ENCODE measurements at places on chromosomes 11 and 22.

DNA sequence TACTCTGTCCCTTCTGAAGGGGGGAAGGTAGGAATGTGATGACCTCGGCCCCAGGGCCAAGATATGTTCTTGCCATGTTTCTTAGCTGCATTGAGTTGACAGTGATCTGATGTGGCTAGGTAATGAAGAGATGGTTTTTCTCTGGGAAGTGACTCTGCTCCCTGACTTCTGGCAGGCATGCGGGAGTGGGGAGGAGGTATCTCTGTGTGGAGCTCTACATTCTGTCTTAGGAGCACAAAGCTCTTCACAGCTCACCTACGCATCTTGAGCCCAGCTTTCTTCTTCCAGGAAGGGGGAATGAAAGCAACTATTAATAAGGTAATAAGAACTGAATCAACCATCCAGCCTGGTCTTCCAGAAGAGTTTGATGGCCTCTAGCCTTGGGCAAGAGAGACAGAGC lies 241.0 kb downstream of the ST3GAL4 start:
- DNase-seq = no peak

GRCh38 chr11:76208438-76209374 lies 2.4 kb upstream of the WNT11 start:
- peak; percentile 85 for DNase-seq

- no peak for DNase-seq
Measured at GRCh38 chr22:45717789-45718188, 46.2 kb downstream of the ATXN10 start.

- no peak for DNase-seq
Measured at GRCh38 chr11:134579724-134580609, 167.9 kb upstream of the B3GAT1 start.

DNA sequence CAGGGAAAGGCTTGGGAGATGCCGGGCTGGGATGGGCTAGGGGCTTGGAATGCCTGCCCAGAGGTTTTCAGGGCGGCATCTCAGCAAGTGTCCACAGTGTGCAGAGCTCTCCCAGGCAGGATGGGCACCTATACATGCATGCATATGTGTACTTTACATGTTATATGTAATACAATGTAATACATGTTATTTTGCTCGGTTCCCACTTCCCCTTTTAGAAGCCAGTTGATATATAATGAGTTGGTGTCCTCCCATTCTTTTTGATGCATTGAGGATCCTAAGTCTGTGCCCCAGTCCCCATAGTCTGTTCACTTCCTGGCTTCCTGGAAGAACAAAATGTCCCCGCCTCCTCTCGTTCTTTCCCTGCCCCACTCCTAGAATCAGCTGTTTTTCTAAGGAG lies 20.1 kb upstream of the EIF3D start:
- no peak for DNase-seq

DNA sequence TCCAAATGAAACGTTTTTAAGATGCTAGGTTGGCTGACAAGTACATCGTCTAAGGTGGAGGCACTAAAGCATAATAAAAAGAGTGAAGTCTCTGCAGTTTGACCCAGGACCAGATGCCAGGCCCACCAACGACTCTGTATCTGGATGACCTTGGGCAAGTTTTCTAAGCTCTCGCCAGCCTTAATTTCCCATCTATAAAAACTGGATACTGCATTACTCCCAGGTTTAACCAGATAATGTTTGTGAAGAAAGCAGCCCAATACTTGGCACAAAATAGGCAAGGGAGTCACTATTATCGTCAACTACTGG lies 49.0 kb downstream of the FAM83F start:
- DNase-seq = no peak

GRCh38 chr11:64264371-64264852 lies 13.1 kb downstream of the PLCB3 start:
- no peak for DNase-seq

DNA sequence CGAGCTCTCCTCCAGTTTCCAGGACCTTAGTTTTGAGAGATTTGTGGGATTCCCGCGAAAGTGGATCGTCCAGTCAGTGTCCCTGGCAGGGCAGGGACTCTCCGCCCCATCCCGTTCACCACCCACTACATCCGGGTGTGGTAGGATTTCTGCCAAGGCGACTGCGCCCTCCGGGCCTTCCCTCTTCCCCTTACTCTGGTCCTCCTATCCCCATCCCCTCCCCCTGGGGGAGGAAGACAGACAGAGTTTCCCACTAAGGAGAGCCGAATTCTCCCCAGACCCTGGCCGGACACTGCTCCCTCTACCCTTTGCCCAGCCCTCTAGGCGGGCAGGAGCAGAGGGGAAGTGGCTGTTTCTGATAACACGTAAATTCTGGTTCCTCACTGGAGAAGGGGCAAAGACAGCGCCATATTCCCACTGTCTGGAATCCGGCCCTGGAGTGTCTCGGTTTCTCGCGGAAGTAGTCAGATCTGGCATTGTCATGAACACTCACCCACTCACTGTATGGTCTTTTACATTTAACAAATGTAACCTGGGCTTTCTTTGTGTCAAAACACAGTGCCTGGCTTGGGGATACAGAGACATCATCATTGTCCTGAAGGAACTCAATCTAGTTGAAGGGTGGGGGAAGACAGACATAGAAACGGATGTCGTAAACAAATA lies 1.1 kb upstream of the NECTIN1 start:
- peak; percentile 67 for DNase-seq

DNA sequence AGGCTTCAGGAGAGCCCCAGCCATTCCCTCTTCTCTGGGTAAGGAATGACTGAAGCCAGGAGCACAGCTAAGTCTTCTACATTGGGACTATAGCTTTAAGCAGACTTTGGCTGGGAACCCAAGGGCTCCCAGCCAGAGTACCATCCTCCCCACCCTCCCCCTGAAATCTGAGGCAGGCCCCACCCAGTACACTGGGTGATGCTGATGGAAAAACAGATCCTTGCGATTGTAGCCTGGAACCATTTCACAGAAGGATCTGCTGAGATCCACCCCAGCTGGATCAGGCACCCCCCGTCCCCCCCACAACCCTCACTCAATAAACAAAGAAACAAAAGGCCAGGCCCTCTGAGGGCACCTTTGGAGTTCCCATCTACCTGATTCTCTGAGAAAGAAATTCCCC lies 39.8 kb downstream of the IL18BP start:
- no peak for DNase-seq

DNA sequence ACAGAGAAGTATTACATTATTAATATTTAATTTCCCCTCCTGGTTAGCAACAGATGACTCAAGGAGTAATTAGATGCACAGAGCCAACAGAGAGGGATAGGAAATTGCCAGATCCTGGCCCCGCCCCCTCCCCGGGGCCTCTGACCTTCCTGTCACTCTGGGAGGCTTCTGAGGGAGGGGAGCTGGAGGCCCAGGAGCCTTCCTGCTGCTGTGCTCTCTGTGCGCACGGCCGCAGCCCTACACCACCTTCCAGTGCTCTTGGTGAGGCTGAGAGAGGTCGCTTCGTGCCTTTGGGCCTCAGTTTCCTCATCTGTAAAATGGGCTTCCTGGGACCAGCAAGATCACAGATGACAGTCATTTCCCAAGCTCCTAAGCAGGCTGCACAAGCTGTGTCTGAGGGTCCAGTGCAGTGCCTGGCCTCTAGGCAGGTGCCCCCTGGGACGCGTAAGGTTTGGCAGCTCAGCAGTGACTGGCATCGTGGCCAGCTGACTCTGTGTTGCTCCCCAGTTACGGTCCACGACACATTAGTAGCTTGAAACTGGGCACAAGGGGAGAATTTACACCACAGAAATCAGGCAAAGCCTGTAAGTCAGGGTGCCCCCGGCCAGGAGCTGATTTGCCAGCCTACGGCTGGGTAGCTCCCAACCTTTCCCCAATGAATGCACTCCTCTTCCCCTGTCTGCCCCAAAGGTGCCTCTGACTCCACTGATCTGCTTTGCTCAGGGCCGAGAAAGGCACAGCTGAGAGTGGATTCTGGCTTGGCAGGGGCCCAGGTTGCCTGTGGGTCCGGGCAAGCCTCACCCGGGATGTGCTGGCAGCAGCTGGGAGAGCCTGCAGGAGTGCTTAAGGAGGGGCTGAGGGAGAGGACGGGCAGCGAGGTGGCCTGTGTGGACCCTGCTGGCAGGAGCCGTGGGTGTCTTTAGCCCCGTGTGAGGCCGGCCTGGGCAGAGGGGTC lies 2.3 kb downstream of the ADORA2A start:
- DNase-seq = peak; percentile 60

GRCh38 chr11:3104051-3104714 lies 47.0 kb upstream of the CARS1 start:
- peak; percentile 18 for DNase-seq

DNA sequence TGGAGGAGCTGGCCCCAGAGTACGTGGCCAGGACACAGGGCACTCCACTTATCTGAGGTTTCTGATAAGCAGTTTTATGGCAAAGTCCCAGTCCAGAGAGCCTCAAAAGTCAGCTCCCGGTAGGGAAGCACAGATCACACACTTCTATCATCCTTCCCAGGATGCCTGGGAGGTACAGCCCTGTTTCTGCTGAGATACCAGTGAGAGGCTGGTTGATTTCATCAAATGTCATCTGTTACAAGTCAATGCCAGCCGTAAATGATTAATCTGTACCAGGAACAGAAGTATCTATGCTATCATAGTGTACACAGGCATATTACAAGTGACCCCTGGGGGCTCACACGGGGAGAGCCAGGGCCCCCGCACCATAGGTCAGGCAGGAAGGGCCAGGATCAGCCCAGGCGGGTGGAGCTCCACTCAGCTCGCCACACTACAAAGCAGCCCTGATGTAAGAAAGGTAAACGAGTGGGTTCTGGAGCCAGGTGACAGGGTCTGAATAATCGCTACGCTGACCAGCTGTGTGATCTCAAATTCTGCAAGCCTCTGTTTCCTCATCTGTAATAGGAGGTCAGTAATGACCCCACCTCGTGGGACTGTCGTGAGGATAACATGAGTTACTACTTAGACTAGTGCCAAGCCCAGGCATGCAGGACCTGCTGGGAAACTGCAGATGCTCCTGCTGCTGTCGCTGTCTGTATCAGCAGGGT lies 17.6 kb downstream of the PLA2G6 start:
- no peak for DNase-seq

DNA sequence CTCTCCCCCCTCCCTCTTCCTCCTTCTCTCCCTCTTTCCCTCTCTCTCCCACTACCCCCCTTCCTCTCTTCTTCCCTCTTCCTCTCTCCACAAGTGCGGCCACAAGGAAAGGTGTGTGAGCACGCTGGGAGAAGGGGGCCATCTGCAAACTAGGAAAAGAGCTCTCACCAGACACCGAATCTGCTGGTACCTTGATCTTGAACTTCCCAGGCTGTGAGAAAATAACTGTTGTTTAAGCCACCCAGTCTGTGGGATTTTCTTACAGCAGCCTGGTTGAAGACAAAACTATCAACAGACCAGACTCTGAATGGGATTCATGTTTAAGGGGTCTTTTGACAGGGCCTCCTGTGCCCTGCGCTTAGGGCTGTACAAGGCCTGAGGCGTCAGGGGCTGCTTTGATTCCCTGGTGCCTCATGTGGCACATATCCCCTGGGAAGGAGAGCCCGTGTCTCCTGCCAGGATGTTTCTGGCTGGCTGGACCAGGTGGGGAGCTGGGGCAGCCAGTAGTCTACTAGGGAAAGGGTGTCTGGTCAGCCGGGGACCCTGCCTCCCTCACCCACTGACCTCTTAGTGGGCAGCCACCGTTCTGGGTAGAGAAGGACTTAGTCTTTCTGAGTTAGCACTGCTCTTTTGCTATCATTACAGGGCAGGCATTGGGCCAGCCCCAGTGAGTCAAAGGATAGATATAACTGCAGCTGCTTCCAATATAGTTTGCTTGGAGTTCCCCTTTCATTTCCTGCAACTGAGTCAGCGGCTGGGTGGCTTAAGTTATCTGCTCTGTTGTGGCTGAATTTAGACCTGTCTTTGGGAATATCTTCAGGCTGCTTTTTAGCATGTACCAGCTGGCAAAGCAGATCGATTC lies 6.2 kb downstream of the PANX1 start:
- DNase-seq = no peak

DNA sequence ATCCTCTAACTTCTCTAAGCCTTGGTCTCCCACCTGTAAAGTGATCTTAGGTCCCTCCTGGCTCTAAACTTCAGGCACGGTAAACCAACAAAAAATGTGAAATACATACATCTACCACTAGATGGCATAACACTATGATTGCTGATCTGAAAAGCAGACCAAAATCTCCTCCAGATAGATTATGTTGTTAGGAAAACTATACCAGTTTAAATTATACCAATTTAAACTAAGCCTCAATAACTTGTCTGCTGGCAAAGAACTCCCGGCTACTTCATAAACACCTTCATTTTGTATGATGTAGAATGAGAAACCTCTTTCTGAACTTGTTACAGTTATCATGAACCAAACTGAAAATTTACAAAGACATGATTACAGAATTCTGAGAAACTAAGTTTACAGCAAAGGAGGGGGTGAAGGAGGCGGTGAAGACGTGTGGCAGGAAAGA lies 85.9 kb downstream of the SBF2 start:
- DNase-seq = peak; percentile 57

GRCh38 chr11:69884751-69885150 lies 65.5 kb upstream of the FGF3 start:
- DNase-seq = no peak

DNA sequence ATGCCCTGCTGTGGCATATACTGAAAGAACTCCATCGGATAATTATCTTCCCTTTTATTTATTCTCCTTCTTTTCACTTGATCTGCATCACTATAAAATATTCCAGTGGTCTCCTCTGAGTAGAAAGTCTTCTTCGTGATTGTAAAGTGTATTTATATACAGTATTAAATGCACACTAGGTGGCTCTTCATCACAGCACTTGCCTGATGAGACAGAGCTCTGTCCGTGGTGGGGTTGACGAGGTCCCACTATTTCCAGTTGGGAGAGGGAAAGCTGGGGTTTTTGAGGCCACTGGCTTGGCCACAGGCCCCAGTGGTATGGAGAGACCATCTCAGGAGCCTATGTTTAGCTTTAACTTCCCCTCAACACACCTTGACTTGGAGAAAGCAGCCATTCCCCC lies 31.6 kb upstream of the ZBTB16 start:
- no peak for DNase-seq

DNA sequence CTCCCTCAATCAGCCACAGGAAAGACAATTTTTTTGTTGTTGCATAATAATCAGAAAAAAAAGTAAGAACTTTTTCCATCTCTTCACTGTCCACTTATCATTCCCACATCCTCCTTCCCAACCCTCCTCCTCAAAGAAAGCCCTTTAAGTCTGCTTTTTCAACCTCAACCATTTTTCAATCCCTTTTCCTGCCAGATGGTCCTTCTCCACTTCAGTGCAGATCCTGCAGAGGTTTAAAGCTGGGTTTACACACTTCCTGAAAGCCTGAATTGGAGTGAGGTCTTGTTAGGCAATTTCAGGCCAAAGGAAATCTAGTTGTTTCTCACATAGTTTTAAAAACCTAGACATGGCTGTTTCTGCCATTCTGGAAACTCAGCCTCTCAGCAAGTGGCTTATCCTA lies 78.3 kb downstream of the RPL27A start:
- no peak for DNase-seq

- DNase-seq = no peak
Measured at GRCh38 chr11:64229744-64230170, 591 bp upstream of the DNAJC4 start.

- no peak for DNase-seq
Measured at GRCh38 chr11:134382257-134382656, 29.8 kb downstream of the B3GAT1 start.

DNA sequence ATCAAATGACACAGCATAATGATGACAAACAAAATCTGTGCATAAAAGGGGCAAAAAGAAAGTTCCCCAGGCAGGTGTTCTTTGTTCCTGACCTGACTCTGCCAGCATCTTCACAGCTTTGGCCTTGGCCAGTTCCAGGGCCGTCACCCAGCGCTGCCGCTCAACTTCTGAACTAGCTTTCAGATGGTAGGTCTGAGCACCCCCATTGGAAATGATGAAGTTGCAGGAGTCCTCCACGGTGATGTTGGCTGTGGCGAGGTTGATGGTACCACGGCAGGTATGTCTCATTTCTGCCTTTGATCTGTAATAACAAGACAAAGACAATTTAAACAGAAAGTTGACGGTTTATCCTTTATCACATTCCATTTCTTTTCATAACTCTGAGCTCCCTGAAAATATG lies 5.3 kb downstream of the OSBP start:
- no peak for DNase-seq
